Urothelium cell line (cell line): ENCODE measurements at places on chromosomes 3 and 15.

GRCh38 chr3:105564546-105565288 lies 198.0 kb downstream of the ALCAM start:
- no peak for DNase-seq

DNA sequence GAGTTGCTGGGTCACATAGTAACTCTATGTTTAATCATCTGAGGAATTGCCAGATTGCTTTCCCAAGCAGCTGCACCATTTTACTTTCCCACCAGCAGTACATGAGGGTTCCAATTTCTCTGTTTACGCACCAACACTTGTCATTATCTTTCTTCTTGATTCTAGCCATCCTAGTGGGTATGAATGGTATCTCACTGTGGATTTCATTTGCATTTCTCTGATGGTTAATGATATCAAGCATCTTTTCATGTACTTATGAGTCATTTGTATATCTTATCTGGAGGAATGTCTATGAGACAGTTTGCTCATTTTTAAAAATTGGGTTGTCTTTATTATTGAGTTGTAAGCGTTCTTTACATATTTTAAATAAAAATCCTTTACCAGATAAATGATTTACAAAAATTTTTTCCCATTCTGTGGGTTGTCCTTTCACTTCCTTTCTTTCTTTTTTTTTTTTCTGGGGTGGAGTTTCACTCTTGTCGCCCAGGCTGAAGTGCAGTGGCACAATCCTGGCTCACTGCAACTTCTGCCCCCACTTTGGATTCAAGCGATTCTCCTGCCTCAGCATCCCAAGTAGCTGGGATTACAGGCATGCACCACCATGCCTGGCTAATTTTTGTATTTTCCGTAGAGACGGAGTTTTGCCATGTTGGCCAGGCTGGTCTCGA lies 8.9 kb upstream of the SGO1 start:
- no peak for DNase-seq

- DNase-seq = no peak
Measured at GRCh38 chr3:62898530-62899496, 23.6 kb upstream of the CADPS start.

DNA sequence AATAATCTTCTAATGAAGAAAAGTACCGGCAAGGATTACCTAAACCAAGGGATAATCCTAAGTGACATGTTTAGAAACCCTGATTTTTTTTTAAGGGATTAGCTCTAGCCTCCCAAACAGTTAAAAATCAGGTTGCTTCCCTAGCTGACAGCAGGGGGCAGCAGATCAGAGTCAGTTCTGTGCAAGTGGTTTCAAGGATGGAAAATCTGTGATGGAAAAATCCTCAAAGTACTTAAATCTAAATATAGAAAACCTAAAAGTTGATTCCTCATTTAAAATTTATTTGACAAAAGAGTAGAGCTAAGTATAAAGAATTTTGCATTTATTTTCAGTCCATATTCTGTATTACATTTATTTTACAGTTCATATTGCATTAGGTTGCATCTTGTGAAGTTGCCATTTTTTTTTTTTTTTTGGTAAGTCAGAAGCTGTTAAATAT lies 107.6 kb downstream of the PEX5L start:
- peak; percentile 55 for DNase-seq

DNA sequence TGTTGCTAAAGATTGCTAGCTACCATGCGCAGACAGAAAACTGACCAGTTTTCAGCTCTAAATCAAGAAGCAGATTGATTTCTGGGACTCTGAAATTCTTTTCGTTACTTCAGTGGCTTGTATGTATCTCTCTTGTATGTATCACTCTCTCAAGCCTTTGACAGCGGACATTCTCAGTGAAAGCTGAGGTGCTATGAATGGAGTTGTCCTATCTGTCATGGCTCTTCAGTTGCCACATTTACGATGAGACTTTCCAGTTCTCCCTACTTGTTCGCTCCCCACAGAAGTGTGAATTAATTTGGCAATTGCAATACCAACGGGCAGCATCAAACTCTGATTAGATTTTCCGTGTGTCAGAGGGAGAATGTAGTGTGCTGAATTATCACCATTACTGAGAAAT lies 432.4 kb downstream of the GRM7 start:
- DNase-seq = no peak

GRCh38 chr15:96264801-96265515 lies 65.5 kb upstream of the NR2F2 start:
- peak; percentile 54 for DNase-seq

DNA sequence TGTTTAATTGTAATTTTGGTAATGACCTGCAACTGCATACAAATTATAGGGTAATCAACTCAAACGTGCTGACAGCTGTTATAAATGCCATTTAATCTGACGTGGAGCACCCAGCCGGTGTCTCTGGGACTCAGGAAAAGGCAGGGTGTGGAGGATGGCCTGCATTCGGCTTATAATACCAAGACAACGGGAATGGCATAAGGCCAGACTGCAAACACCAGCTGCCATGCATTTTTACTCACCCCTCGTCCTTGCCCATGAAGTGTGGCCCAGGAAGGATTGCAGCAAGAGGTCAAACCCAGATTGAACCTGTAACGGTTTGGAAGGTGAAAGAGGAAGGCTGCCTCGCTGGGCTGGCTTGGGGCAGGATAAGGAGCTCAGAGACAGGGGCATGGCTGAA lies 96.4 kb downstream of the WNT7A start:
- no peak for DNase-seq

- DNase-seq = no peak
Measured at GRCh38 chr3:194983620-194984019, 287.3 kb downstream of the XXYLT1 start.

GRCh38 chr15:78875107-78875914 lies 2.6 kb downstream of the MORF4L1 start:
- no peak for DNase-seq

GRCh38 chr3:106466881-106467280 lies 598.1 kb upstream of the CBLB start:
- no peak for DNase-seq

GRCh38 chr15:45704329-45705249 lies 69.8 kb downstream of the SQOR start:
- peak; percentile 13 for DNase-seq

GRCh38 chr3:177250151-177250550 lies 52.9 kb upstream of the TBL1XR1 start:
- no peak for DNase-seq

DNA sequence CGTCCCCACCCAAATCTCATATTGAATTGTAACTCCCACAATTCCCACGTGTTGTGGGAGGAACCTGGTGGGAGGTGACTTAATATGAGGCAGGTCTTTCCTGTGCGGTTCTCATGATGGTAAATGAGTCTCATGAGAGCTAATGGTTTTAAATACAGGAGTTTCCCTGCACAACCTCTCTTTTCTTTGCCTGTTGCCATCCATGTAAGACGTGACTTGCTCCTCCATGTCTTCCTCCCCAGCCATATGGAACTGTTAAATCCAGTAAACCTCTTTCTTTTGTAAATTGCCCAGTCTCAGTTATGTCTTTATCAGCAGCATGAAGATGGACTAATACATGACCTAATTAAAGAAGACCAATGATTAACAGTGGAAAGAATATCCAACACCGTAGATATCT lies 56.6 kb downstream of the SSR3 start:
- DNase-seq = no peak

GRCh38 chr3:156761713-156762451 lies 64.3 kb upstream of the LEKR1 start:
- DNase-seq = no peak

DNA sequence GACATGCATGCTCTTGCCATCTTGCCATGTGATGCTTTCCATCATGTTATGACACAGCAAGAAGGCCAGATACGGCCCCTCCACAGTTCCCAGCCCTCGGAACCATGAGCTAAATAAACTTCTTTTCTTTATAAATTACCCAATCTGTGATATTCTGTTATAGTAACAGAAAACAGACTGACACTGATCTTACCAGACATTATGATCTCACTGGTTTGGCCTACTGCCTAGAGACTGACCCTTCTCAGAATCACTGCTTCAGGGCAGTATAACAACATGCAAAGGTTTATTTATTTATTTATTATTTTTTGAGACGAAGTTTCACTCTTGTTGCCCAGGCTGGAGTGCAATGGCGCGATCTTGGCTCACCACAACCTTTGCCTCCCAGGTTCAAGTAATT lies 14.0 kb downstream of the ZNF619 start:
- no peak for DNase-seq

GRCh38 chr3:134822090-134822489 lies 27.0 kb downstream of the EPHB1 start:
- no peak for DNase-seq

GRCh38 chr3:182843478-182843877 lies 50.2 kb downstream of the ATP11B start:
- DNase-seq = no peak

GRCh38 chr15:75335313-75335704 lies 554 bp upstream of the COMMD4 start:
- DNase-seq = no peak

- no peak for DNase-seq
Measured at GRCh38 chr3:159627229-159627628, 361.4 kb upstream of the IL12A start.

GRCh38 chr3:192080336-192080735 lies 619.4 kb downstream of the PYDC2 start:
- no peak for DNase-seq

GRCh38 chr3:66378256-66378655 lies 122.6 kb downstream of the LRIG1 start:
- peak; percentile 18 for DNase-seq

- DNase-seq = no peak
Measured at GRCh38 chr15:25706176-25706955, 156.8 kb downstream of the ATP10A start.

DNA sequence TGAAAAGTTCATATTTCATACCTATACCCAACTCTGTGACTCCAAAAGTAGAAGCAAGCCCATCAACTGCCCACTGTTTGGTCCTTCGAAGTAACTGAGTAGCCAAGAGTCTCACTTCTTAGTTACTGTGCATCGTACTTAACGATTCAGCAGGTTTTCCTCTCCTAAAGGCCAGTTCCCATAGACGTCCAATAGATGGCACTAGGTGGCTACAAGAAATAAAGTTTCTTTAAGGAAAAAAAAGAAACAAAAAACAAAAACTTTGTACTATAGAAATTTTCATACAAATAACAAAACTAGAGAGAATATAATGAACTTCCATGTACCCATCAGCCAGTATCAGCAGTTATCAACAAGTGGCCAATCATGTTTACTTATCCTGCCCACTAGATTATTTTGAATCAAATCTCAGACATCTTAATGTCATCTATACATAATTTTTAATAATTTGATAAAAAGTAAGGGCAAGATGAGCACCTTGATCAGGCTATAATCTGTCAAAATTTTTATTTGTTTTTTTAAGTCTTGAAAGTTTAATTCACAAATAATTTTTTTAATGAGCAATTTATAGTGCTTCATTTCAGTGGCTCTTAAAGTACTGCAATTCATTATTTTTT lies 63.8 kb upstream of the ACP3 start:
- peak; percentile 57 for DNase-seq

DNA sequence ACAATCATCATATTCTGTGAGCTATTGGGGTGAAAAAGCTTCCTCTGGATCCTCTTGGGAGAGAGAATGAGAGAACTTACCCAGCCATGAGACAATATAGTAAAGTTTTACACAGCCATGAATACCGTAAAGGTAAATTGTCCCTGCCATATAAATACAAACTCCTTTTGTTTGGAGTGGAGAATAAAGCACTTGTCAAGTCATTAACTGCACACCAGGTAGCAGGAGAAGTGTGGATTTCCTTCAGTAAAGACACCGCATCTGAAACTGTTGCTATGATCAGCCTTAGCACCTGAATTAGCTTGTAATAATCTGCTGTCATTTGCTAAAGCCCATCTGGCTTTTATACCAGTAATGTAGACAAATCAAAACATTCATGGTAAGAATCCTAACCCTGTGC lies 336.6 kb upstream of the SLCO3A1 start:
- no peak for DNase-seq

- no peak for DNase-seq
Measured at GRCh38 chr3:83477563-83477962, 1481.2 kb upstream of the CADM2 start.

- no peak for DNase-seq
Measured at GRCh38 chr3:11140713-11141104, 13.6 kb upstream of the HRH1 start.

DNA sequence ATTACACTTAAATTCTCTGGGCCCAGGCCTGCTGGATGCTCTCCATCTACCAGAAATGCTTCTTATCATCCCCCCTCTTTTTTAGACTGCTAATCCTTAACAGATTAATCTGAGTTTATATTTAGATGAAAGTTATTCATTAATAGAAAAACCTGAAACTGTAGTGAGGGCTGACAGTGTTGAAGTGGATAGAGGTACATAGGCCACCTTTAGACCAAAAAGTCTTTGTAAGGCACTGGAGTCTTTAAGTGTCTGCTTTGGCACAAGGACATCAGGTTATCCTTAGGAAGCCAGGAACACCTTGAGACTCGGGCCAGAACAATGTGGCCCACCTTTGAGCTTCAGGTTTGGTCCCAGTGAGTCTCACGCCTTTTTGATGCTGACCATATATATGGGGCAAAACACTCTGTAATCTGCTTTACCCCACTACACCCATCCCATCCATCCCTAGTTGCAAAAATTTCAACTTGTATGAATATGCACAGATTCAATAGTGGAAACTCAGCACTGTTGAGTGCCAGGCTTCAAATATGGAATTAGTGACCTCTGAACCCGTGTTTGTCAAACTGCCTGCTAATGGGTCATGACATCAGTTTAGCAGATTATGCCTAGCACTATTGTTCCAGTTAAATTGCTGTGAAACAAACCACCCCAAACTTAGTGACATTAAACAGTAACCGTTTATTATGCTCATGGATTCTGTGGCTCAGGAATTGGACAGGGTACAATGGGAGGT lies 44.0 kb downstream of the PDE8A start:
- no peak for DNase-seq

GRCh38 chr15:60941448-60941847 lies 287.7 kb downstream of the RORA start:
- DNase-seq = peak; percentile 35

GRCh38 chr3:175716446-175716845 lies 857.3 kb downstream of the NAALADL2 start:
- no peak for DNase-seq
